Panc1 (cell line): ENCODE measurements at places on chromosomes 13 and 19.

- DNase-seq: no peak
These were observed 14.3 kb downstream of the PTH2 start for GRCh38 chr19:49408816-49409440.

DNA sequence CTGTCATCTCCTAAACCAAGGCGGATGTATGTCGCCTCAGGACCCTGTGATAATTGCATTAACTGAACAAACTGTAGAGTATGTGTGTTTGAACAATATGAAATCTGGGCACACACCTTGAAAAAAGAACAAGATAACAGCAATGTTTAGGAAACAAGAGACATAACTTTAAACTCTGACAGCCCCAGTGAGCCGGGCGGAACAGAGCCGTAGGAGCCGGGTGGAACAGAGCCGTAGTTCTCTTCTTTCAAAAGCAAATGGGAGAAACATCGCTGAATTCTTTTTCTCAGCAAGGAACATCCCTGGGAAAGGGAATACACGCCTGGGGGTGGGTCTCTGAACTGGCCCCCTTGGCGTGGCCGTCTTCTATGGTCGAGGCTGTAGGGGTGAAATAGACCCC is 31.8 kb upstream of the ZNF675 start:
- no peak for DNase-seq

DNA sequence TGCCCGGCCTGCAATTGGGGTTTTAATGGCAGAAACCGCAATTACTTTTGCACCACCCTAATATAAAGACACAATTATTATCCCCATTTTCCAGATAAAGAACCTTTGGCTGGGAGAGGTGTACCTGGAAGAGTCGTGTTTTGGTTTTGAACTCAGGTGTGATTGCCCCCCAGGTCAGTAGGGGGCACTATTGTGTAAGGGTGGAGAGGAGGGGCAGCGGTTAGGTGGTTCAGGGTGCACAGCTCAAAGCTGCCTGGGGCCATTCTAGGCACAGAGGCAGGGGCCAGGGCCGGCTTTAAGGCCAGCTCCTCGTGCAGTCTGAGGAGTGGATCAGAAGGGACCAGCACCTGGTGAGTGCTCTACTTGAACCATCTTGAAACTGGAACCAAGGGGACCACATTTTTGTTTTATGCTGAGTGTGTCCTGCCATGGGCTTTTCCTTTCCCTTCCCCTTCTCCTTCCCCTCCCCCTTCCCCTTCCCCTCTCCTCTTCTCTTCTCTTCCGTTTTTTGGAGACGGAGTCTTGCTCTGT is 5.8 kb upstream of the FCGRT start:
- no peak for DNase-seq

- no peak for DNase-seq
These were observed 26.5 kb upstream of the CASP14 start for GRCh38 chr19:15022752-15023151.

DNA sequence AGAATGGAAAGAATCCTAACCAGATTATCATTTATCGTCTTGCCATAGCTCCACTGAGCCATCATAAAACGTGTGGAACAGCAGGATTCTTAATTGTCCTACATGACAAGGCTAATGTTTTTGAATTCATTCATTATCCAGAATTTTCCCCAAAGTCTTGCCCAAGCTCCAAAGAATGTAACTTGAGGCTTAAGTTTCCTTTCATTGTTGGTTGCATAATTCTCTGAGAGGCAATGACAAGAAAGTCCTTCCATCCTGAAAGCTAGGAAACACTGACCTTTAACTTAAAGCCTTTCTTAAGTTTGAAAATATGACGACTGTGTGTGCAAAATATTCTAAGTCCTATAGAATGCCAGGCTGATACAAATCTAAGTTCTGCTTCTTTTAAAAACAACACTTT is 546.1 kb downstream of the SUCLA2 start:
- DNase-seq: no peak

DNA sequence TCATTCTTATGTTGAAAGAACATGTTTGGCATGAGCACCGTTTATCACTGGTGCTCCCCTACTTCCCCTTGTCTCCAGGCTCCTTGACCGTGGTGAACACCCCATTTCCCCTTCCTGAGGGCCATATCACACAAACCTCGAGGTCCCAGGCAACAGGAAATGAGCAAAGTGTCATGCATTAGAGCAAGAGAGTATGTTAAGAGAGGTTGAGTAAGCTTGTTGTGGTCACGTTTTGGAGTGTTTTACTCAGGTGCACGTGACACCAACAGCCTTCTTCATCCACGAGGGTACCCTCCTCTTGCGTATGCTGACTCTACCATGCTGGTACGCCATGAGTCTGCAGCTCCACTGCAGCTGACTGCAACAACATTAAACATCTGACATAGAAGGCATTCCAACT is 482.2 kb upstream of the NBEA start:
- DNase-seq: no peak

DNA sequence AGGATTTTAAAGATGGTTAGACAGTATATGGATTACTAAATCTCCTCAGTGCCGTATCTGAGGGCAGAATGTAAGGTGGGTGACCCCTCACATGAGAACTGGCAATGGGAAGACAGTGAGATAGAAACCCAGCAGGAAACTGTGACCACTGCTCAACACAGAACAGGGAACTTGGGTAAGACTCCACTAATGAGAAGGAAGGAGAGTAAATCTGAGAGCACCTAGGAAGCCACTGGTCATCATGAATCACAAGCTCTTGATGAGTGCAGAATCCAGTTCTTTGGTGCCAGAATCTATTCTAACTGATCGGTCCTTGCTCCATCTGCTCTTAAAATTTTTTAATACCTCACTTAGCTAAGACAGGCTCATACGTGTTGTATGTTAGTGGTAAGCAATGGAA is 261.8 kb downstream of the KLF12 start:
- no peak for DNase-seq

- no peak for DNase-seq
These were observed 33.2 kb downstream of the PAK4 start for GRCh38 chr19:39158646-39159260.

- DNase-seq: no peak
These were observed 10.1 kb downstream of the PRR36 start for GRCh38 chr19:7863971-7864689.

GRCh38 chr13:106752584-106753170 is 184.7 kb upstream of the ARGLU1 start:
- no peak for DNase-seq

DNA sequence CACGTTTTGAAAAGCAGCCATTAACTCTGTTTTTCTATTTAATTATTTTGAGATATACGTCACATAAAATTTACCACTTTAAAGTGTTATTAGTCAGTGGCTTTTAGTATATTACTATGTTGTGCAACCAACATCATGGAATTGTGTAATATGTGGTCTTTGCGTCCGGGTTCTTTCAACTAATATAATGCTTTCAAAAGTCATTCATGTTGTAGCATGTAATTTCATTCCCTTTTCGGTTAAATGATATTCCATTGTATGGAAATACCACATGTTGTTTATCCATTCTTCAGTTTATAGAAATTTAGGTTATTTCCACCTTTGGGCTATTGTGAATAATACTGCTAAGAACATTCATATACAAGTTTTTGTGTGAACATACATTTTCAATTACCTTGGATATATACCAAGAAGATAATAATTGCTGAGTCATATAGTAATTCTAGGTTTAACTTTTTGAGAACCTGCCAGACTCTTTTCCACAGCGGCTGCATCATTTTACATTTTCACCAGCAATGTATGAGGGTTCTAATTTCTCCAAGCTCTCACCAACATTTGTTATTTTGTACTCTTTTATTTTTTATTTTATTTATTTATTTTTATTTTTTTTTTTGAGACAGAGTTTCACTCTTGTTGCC is 28.1 kb upstream of the CLDN10 start:
- no peak for DNase-seq

GRCh38 chr19:16605553-16605994 is 22.4 kb downstream of the MED26 start:
- no peak for DNase-seq

DNA sequence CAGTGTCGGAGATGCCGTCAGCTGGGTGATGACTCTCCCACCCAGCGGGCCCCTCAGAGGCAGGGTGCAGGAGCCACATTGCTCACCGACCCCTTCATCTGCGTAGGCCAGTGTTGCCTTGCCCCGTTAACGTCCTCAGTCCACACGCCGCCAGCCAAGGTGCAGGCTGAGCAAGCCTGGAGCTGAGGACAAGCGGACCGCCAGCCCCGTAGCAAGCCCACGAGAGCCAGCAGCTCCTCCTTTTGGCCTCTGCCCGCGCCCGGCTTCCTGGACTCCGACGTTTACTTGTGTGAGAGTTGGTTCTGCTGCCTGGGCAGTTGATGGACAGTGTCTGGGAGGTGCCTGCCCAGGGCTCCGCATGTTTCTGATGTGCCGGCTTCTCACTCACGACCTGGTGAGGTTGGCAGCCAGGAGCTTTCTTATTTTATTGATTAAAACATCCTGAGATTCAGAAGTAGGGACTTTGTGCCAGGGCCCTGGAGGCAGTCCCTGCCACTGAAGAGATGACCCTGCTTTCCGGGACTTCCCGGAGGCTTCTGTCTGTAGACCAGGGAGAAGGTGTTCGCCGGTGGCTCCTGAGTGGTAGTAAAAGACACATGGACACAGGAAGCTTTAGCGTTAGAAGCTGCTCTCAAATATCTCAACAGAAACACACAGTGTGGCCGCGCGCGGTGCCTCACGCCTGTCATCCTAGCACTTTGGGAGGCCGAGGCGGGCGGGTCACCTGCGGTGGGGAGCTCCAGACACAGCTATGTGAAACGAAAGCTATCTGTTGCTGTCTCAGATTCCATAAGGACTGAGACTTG is 5.8 kb downstream of the DAZAP1 start:
- DNase-seq: no peak

GRCh38 chr19:2719920-2720776 is 1.0 kb downstream of the DIRAS1 start:
- DNase-seq: no peak

- no peak for DNase-seq
These were observed 7.8 kb downstream of the FPR3 start for GRCh38 chr19:51802775-51803174.

GRCh38 chr19:40639638-40639982 is 38.4 kb downstream of the LTBP4 start:
- DNase-seq: no peak

DNA sequence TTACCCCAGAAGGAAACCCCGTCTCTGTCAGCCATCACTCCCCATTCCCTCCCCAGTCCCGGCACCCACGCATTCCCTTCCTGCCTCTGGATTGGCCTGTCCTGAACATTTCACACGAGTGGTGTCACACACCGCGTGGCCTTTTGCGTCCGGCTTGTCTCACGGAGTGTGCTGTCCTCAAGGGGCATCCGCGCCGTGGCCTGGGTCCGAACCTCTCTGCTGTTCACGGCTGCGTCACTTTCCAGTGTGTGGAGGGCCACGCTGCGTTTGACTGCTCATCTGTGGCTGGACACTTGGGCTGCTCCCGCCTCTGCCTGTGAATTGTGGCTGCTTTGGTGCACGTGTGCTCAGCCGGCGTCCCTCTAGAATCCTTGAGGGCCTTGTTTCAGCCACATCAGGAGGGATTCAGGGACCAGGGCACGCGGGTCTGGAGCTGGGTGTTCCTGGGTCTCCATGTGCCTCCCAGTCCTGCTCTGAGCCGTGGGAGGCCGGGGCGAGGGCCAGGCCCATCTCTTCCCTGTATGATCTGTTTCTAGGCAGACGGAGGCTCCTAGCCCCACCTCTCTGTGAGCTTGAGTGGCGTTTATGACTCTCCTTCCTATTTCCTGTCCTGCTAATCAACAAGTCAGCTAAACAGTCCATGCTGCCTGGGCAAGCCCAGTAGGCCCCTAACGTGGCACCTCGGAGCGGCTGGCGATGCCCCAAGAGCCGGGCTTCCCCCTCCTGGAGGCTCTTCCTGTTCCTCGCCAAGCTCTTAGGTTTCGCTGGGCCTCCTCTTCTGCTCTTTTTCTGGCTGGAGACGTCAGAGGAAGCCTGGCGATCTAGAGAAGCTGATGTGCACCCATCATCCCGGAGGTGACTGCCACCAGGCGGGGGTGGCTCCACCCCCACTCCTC is 8.1 kb downstream of the STK11 start:
- DNase-seq: no peak

- no peak for DNase-seq
These were observed 8.2 kb upstream of the PCDH9 start for GRCh38 chr13:67238277-67238859.

- no peak for DNase-seq
These were observed 19.0 kb upstream of the XPO4 start for GRCh38 chr13:20921572-20921971.

DNA sequence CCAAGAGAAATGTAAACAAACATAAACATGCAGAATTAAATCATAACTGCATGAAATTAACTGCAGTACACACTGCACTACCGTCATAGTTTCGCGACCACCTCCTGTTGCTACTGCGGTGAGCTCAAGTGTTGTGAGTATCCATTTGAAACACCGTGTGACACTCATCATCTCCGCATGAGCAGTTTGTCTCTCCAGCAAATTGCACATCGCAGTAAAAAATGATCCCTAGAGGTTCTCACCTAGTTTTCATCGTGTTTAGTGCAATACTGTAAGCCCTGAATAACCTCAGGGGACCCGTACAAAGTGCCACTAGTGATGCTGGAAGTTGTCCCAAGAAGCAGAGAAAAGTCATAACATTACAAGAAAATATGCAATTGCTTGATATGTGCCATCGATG is 147.7 kb downstream of the DPF1 start:
- DNase-seq: no peak

GRCh38 chr19:2453431-2454025 is 3.2 kb downstream of the LMNB2 start:
- DNase-seq: no peak

GRCh38 chr19:50197348-50197747 is 6.1 kb upstream of the MYH14 start:
- DNase-seq: no peak

DNA sequence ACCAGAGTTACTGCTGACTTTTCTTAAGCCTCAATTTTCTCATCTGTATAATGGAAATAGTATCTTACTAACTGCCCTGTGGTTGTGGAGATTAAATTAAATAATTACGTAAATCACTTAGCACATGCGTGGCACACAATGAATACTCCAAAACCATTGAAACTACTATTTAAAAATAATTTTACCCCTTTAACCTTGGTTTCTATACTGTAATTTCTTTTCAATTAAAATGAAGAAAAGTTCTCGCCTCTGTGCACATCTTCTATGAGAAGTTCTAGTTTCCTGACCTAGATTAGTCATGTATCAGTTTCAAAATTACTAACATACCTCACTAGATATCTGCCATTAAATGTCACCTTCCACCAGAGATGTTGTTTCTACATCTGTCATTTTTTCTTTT is 5.7 kb downstream of the SLITRK1 start:
- no peak for DNase-seq

DNA sequence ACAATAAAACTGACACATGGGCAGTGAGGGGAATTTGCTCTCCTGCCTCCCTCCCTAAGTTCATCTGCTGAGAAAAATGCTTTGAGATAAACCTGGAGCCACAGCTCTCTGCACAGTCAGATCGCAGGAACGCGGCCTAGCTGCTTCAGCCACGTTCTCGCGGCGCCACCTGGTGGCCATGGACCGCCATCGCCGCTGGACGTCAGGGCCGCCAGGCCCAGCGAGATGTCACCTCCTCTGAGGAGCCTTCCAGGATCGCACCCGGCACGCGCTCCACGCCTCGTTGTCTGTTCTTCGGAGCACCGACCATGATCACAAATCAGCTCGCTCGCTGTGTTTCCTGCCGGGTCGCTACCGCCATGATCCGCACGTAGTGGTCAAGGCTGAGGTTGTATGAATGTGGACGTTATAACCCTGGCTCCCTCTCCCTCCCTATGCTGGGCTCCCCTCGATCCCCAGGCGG is 20.6 kb upstream of the USP29 start:
- no peak for DNase-seq

- no peak for DNase-seq
These were observed 47.4 kb downstream of the RCBTB2 start for GRCh38 chr13:48485432-48485831.

- no peak for DNase-seq
These were observed 312.4 kb downstream of the SHISA2 start for GRCh38 chr13:25739376-25739775.

GRCh38 chr13:23993680-23993985 is 96.3 kb upstream of the C1QTNF9B start:
- DNase-seq: no peak
